ENCODE measurements at places on chromosomes 7 and 10. TPM values are rescaled to one million over a fixed set of nuclear protein-coding genes. Genes with fewer than 3 reads are reported as not detected.

DNA sequence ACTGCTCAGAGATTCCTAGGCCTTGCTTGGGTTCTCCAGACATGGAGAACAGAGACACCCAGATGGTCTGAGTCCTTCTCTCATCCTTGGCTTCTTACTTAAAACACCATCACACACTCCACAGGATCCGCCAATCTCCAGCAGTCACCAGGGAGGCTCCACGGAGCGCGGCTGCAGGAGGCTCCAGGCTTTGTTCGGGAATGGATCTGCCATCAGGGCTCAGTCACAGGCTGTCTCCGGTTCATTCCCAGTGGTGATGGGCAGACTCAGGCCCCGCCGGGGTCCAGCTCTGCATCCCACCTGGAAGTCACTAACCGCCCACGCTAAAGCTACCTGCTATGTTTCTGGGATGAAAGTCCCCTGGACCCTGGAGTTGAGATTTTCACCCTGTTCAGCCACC, 312.9 kb downstream of the TCERG1L start:
- DNase-seq: no peak

Gene PTPRN2
- total RNA-seq: 62.2 TPM

GRCh38 chr7:90621125-90621746, 25.1 kb downstream of the CDK14 start:
- no peak for DNase-seq

Gene ZP3
- total RNA-seq: 1.4 TPM

GRCh38 chr10:75602341-75602740, 170.9 kb downstream of the LRMDA start:
- DNase-seq: no peak
